Daoy (cell line): ENCODE measurements at places on chromosomes 13 and 19. TPM values are rescaled to one million over a fixed set of nuclear protein-coding genes. Genes with fewer than 3 reads are reported as not detected.
A peak's percentile ranks its signal among the peaks of the same experiment; 100 is the strongest.

GRCh38 chr19:44557933-44558332 is 28.5 kb upstream of the CEACAM20 start:
- no peak for DNase-seq

DNA sequence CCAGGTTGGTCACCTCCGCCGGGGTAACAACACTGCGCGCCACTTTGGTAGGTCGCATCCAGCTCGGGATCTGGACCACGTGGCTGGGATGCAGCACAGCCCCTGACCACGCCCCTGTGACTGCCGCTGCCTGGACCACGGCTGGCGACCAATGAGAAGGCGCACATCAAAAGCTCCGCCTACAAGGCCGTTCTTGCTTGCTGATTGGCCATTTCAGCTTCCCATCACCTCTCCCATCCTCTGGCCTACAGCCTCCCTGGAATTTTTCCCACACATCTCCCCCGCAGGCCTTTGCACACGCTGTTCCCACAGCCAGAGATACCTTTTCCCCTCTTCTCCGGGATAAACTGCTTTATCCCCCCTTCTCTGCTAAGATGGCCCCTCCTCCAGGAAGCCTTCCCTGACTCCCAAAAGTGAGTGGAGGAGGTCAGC is 12.5 kb upstream of the MAP1S start:
- DNase-seq: peak; percentile 57

GRCh38 chr13:67967031-67967430 is 736.9 kb upstream of the PCDH9 start:
- DNase-seq: no peak

Gene PCSK4
- 0.11 and 1.3 TPM in 2 replicates for total RNA-seq

- no peak for DNase-seq
These were observed 98.2 kb downstream of the ING1 start for GRCh38 chr13:110811771-110812120.

GRCh38 chr13:54433493-54434206 is 1405.0 kb downstream of the OLFM4 start:
- DNase-seq: no peak

Gene KCNN4
- total RNA-seq: 6.0 and 9.8 TPM in 2 replicates
